ENCODE measurements at places on chromosomes 7 and 10.

GRCh38 chr10:53713431-53713830 lies 940.8 kb upstream of the MBL2 start:
- DNase-seq, result no peak

DNA sequence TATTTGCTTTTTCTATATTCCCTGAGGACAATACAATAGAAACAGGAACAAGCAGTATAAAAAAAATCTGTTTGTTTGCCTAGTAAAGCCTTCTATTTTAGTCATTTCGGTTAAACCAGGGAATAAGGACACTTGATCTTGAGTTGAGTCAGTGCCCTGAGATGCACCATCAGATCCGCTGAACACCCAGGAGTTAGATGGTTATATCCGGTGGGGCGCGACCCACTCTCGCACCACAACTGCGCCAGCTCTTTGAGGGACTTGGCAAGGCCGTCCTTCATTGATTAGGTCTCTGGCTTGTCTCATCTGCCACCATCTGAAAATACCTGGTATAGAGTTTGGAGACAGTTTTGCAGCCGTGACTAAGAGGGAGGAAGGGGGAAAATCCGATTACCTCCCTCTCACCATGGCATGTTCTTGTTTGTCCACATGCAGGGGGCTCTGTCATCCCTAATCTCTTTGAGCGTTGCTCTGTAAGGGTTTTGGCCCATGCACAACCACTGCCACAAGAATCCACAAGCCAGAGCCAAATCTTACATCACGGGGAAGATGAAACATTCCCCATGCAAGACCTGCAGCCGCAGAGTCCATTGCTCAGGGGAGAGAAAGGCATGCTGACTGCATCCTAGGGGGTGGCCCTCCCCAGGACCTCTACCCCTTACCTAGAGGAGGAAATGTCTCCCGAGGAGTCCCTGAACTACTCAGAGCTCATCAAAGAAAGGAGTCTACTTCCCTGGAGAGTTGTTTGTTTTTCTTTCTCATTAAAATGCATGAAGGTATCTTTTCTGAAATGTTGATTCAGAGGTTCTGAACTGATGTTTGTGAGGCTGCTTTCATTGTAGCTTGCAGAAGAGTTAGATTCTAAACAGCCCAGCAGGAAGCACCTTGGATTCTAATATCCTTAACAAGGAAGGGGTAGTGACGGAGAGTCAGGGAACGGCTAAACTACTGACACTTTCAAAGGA lies 101.6 kb upstream of the FAM171A1 start:
- no peak for DNase-seq

DNA sequence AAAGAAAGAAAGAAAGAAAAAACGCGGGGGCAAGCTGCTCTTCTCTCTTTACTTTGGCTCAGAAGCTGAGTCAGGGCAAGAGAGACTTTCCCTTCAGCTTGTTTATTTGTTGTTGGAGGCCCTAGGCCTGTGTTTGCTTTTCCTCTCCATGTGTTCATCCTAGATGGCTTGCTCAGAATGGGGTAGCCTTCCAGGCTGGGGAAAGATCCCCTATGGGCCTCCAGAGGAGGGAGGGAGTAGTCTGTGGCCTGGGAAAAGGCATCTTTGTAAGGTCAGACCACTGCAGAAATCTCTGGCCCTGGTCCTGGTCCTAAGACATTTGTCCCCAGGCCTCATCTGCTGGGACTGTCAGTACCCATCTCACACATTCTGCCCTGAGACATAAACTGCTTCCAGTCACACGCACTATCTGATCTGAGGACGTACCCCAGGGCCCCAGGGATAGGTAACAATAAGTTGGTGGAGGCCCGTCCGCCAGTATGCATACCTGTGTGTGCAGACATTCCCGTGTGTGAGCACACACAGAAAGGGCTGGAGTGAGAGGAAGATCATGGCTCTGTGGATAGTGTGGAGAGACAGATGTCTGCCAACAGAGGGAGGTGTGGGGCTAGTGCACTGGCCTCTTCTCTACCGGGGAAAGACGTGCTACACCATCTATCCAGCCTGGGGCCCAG lies 4.9 kb upstream of the SCD start:
- DNase-seq, result peak; percentile 63

DNA sequence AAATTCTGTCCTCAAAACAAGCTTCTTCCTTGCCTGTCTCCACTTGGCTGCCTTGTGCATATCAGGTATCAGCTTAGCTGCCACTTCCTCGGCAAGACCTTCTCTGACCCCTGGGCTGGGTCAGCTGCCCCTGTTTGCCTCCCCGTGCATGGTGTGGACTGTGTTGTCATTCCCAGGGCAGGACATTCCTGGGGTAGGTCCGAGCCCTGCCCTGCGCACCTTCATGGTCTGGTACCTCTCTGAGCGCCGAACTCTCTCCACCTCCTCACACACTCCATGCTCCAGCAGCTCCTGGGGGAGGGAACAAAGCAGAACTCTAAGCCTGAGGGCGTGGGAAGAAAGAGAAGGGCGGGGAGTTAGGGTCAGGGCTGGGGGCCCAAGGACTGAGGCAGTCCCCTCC lies 3.8 kb downstream of the POLM start:
- no peak for DNase-seq

DNA sequence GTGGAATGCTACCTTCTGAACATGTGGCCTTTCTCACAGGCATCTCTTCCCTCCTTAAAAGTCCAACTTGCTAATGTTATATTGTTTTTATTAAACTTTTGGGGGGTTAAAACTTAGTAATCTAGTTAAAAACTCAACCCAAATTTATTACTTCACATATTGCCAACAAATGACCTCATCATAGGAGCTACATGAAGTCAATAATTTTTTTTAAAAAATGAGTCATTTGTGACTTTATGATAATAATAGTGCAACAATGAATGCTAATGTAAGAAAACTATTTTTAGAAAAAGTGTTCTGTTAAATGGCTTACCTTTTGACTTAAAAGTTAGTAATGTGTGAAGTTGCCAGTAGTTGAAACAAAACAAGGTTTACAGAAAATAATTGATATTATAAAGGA lies 325.9 kb upstream of the FZD1 start:
- no peak for DNase-seq

GRCh38 chr7:134427896-134428295 lies 31.0 kb downstream of the AKR1B1 start:
- DNase-seq, result no peak

- DNase-seq, result no peak
Observed at GRCh38 chr10:24814568-24815313, 91.1 kb upstream of the ARHGAP21 start.

GRCh38 chr10:51092402-51092801 lies 18.1 kb downstream of the PRKG1 start:
- DNase-seq, result no peak

GRCh38 chr10:16724509-16724908 lies 92.7 kb downstream of the RSU1 start:
- no peak for DNase-seq

DNA sequence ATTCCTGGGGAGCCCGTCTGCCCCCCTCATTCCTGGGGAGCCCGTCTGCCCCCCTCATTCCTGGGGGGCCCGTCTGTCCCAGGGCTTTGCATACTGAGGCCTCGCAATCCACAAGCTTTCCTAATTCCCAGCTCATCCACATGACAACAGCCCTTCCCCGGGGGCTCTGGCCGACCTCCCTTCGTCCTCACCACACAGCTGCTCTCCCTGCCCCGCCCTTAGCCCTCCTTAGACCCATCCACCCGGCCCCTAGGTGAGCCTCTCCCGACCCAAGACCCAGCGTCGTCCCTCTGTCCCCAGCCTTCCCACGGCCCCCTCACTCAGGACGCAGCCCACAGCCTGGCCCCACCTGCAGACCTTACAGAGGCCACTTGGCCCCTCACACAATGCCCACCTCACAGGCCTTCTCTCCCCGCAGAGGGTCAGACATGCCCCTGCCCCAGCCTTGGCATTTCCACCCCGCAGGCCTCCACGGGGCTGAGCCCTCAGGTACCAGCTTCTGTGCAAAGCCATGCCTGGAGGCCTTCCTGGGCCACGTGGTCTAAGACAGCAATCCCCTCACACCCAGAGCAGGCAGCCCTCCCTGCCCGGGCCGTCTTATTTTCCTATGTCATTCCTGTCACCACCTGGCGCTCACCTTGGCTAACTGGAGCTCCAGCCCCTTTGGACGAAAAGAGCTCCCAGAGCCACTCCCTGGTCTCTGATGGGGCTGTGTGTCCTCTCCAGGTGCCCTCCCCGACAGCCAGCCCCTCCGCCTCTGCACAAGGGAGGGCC lies 3.5 kb upstream of the FAM20C start:
- DNase-seq, result no peak

- peak; percentile 69 for DNase-seq
Observed at GRCh38 chr10:90447831-90448230, 410.0 kb downstream of the HTR7 start.

DNA sequence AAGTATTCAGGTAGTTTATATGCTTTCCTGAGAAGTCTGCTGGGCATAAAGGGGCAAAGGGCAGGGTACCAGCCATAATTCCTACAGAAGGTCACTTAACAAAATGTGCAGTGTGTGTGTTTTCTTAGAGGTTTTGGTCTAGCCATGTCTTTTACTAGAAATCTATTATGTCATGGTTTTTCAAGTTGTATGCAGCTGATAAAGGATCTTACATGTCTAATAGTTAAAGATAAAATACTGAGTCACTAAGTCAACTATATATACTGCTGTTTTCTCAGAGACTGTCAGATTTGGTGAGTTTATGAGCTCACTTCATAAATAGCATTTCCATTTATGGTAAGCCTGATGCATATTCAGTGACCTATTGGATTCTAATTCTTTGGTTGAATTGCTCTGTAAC lies 7.7 kb downstream of the CASP2 start:
- DNase-seq, result no peak

- DNase-seq, result no peak
Observed at GRCh38 chr10:48284002-48284546, 9.6 kb upstream of the FRMPD2 start.

DNA sequence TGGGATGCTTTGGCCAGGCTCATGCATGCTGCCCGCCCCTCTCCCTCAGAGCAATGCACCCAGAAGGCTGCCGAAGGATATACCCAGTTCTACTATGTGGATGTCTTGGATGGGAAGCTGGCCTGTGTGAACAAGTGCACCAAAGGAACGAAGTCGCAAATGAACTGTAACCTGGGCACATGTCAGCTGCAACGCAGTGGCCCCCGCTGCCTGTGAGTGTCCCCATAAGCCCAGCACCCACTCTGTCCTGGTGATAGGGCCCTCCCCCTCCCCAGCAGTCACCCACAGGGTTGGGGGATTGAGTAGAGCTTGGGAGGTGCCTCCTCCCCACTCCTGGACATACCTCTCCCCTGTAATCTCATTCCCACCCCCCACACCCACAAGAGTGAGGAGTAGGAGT lies 7.0 kb upstream of the MUC17 start:
- DNase-seq, result no peak

- no peak for DNase-seq
Observed at GRCh38 chr10:112689327-112690072, 242.5 kb downstream of the VTI1A start.

DNA sequence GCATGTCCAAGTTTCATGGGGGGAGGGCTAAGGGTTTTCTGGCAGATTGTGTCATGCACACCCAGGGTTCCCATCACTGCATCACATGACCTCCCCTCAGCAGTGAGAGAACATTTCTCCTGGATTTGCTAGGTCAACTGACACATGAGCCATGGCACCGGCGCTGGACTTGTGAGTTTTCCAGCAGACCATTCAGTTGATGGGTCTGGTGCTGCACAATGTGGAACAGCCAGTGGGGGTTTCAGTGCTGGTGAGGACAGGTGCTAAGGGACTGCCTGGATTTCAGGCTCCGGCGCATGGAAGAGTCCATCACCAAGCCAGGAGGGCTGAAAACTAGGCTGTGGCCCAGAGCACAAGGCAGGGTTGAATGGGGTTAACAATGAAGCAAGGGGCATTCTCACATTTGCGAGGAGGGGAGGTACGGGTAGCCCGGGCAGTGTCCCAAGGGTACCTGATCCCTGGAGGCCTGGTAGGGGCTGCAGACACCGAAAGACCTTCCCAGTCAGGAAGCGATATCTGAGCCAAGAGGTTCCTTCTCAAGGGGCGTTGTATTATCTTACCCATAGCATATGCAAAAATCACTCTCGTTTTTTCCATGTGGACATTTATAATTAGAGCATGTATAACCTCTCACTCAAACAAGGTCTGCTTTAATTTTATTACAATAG lies 203.0 kb downstream of the TNS3 start:
- peak; percentile 45 for DNase-seq

- DNase-seq, result no peak
Observed at GRCh38 chr10:5563991-5564536, 39.3 kb downstream of the CALML3 start.

GRCh38 chr10:49667991-49668390 lies 11.5 kb upstream of the C10orf53 start:
- DNase-seq, result no peak

- DNase-seq, result no peak
Observed at GRCh38 chr7:47216439-47216838, 365.5 kb downstream of the TNS3 start.

- DNase-seq, result no peak
Observed at GRCh38 chr10:121965996-121966395, 9.0 kb downstream of the NSMCE4A start.

DNA sequence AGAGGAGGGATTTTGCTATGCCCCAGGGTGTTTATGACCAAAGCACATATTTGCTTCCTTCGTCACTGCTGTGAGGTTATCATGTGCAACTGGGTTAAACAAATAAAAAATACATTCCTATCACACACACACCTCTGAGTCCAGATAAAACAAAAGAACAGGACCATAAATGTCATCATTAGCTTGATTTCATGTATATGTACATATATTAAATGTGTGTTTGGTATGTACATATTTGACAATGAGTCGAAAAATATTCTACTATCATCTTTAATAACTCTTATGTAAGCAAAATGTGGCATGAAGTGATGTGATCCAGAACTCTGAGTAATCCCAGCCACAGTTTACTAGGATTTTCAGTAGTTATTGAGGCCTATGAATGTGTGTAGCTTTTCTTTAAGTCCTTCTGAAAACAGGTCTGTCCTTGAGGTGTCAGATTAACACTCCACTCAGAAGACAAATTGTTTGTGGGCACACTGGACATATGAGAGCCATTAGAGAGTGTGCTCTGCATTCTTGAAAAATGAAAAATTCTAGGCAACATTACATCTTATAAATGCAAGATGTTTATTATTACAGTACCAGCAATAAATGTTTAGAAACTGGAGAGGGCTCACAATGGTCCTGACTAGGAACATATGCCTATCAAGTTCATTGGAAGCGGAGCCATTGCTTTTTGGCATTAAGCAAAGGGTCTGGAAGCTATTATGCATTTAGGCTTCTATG lies 335.1 kb upstream of the SEMA3A start:
- DNase-seq, result peak; percentile 9

- DNase-seq, result no peak
Observed at GRCh38 chr7:148500978-148501377, 89.6 kb upstream of the C7orf33 start.

- DNase-seq, result no peak
Observed at GRCh38 chr10:69969977-69970376, 82.7 kb upstream of the MACROH2A2 start.

- DNase-seq, result no peak
Observed at GRCh38 chr10:133139551-133140065, 20.4 kb upstream of the KNDC1 start.

- no peak for DNase-seq
Observed at GRCh38 chr10:77010430-77010829, 627.2 kb downstream of the KCNMA1 start.

- DNase-seq, result peak; percentile 59
Observed at GRCh38 chr10:37856881-37857286, 526 bp downstream of the ZNF248 start.

GRCh38 chr7:116661865-116662264 lies 10.1 kb upstream of the MET start:
- DNase-seq, result no peak

GRCh38 chr10:72133517-72133916 lies 45.2 kb upstream of the SPOCK2 start:
- no peak for DNase-seq

- DNase-seq, result no peak
Observed at GRCh38 chr7:38307640-38308039, 34.2 kb upstream of the TARP start.
